ENCODE measurements at places on chromosomes 1 and 21.

- DNase-seq, result peak; percentile 87
Measured at GRCh38 chr1:201385299-201385891, 7.9 kb upstream of the TNNT2 start.

DNA sequence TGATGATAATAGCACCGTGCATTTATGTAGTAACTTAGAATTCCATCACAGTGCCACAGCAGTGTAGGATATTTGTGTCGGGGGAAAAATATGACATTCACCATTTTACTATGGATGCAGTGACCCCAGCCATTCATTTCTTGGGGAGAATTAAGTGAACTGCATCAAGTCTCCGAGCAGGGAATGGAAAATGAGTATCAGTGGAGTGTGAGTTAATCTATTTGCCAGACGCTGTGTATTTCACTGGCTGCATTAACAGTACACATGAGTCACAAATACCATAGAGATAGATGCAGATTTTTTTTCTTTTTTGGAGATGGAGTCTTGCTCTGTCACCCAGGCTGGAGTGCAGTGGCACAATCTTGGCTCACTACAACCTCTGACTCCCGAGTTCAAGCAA lies 33.8 kb upstream of the SLC45A1 start:
- DNase-seq, result no peak

GRCh38 chr21:41112740-41113692 lies 54.9 kb upstream of the BACE2 start:
- DNase-seq, result no peak

GRCh38 chr1:18085387-18086074 lies 22.1 kb upstream of the IGSF21 start:
- no peak for DNase-seq

- DNase-seq, result no peak
Measured at GRCh38 chr1:246582301-246583055, 16.2 kb downstream of the CNST start.

- DNase-seq, result no peak
Measured at GRCh38 chr1:74083128-74083527, 114.8 kb downstream of the LRRIQ3 start.

- no peak for DNase-seq
Measured at GRCh38 chr21:45278156-45278911, 9.4 kb downstream of the POFUT2 start.

DNA sequence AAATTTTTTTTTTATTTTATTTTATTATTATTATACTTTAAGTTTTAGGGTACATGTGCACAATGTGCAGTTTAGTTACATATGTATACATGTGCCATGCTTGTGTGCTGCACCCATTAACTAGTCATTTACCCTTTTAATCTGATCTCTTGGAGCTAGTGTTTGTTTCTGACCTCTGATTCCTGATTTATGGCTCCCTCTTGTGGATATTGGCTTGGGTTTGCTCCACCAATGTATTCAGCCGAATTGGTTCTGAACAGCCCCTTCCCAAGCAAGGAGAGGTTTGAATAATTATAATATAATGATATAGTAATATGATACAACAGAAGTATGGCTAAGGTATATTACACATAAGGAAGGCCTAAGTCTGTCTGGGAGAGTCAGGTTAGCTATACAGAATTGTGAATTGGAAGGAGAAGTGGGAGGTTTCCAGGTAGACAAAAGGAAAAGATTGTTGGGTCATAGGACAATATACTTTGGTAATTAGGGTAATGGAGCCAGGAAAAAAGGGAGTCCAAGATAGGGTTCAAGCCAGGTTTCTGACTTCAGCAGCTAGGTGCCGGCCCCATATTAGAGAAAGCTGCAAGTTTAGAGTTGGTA lies 53.1 kb upstream of the HMCN1 start:
- no peak for DNase-seq

GRCh38 chr1:194723067-194723466 lies 1536.7 kb upstream of the B3GALT2 start:
- no peak for DNase-seq

- no peak for DNase-seq
Measured at GRCh38 chr1:169091480-169091941, 15.0 kb upstream of the ATP1B1 start.

DNA sequence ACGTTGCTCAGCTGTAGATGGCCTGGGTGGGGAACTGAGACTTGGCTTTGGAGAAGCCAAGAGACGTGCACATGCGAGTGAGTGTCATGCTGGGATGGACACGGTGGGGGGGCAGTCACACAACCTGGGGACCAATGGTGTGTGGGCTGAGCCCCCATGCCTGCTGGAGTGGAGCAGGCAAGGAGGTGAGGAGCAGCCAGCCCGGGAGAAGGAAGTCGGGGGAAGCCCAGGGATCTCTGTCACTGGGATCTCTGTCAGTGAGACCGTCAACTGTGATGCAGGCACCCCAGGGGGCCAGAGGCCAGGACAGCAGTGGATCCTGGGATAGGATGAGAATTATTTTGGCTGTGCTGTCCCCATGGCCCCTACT lies 11.0 kb upstream of the ZNF669 start:
- DNase-seq, result no peak

DNA sequence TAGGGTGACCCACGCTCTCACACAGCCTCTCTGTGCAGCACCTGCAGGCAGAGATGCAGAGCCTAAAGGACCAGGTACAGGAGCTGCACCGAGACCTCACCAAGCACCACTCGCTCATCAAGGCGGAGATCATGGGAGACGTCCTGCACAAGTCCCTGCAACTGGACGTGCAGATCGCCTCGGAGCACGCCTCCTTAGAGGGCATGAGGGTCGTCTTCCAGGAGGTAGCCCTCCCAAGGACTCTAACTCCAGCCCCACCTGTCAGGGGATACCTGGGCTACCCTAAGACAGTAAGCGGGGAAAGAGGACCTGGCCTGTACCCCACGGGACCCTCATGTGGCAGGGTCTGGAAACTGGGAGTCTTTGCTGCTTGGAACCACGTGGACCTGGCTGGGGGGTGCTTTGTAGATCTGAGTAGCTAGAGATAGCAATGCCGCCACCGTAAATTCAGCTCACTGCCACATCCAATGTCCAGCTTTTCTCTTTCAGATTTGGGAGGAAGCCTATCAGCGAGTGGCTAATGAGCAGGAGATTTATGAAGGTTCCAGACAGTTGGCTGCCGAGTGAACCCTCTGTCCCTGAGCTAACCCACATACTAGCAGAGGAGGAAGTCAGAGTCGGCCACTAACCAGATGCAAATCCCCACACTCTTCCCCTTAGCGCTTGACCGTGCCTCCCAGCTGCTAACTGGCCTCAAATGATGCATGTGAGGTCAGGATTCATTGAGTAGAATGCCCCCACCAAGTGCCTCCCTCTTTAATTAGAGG lies 6.5 kb downstream of the RNF207 start:
- DNase-seq, result no peak

- DNase-seq, result no peak
Measured at GRCh38 chr1:78640462-78640861, 9.2 kb upstream of the IFI44 start.

DNA sequence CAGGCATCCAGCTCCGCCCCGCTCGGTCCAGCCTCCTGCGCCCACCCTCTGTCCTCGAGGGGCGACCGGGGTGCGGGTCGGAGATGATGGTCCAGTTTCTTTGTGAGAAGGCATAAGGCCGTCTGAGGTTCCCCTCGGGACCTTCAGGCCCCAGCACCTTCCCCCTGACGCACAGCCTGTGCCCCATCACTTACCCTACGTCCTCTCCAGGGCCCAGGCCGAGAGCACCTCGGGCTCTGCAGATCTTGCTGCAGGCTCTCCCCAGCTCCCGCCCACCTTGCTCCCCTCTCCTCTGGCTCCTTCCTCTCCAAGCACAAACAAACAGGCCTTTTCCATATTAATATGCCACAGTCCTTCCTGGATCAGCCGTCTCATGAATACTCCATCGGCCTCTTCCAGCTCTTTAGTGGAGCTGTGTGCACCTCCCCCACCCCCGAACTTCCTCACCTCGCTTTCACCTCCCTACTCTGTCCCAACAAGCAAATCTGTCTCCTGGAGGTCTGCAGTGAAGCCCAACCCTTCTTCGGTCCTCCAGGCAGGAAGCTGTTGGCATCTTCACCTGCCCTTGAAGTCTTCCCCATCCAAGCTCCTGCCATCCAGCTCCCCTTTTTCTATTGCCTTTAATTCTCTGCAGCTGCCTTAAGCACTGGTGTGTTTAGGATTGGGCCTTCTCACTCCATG lies 448 bp upstream of the COL9A2 start:
- no peak for DNase-seq

DNA sequence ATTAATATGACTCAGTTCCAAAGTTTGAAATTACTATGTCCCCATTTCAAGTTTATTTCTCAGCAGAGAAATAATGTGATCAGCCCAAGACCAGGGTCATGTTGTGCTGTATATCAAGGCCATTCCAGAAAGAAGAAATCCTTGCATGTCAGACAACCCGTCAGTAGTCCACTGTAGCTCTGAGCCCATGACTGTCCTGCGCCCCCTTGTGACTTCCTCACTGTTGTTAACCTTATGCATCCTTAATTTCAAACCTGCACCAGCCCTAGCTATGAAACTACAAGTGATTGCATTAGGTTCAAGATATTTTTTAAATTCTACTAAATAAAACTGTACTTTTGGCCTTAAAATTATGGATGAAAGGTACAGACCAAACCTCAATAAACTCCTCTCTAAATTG lies 133.0 kb downstream of the LRRC7 start:
- DNase-seq, result no peak

- peak; percentile 72 for DNase-seq
Measured at GRCh38 chr1:212699104-212699624, 476 bp downstream of the BATF3 start.

DNA sequence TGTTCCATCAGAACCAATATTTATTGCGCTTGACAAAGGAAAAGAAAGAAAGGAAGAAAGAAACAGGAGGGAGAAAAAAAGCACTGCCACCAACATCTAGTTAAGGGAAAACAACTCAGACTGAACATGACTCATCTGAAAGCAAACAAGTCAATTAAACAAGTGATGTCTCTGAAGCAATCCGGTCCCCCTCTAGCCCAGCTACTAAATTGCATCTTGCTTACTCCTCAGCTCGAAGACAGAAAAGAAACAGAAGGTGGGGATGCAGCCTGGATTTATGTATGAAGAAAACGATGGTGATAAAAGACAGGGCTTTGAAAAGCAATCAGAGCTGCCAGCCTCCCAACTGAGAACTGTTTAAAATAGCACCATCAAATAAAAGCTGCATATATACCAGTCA lies 188.2 kb downstream of the OMA1 start:
- no peak for DNase-seq

DNA sequence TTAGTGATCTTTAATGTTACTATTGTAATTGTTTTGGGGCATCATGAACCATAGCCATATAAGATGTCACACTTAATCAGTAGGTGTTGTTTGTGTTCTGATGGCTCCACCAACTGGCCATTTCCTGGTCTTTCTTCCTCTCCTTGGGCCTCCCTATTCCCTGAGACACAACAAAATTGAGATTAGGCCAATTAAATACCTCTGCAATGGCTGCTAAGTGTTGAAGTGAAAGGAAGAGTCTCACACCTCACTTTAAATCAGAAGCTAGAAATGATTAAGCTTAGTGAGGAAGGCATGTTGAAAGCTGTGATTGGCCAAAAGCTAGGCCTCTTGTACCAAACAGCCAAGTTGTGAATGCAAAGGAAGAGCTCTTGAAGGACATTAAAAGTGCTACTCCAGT lies 30.7 kb downstream of the PPP2R5A start:
- DNase-seq, result no peak
